ENCODE measurements at places on chromosomes 2 and 18.
A peak's percentile ranks its signal among the peaks of the same experiment; 100 is the strongest.

GRCh38 chr2:125643585-125643984 is 1012.4 kb upstream of the GYPC start:
- no peak for DNase-seq

GRCh38 chr2:98601532-98602132 is 6.7 kb downstream of the COA5 start:
- DNase-seq, result peak; percentile 38

GRCh38 chr2:73133566-73134197 is 20.9 kb upstream of the RAB11FIP5 start:
- no peak for DNase-seq

- no peak for DNase-seq
These were observed 390.1 kb upstream of the ST6GAL2 start for GRCh38 chr2:107276034-107276433.

Data from T-helper 2 cell (primary cell).